ENCODE measurements at places on chromosomes 7 and 10.
A peak's percentile ranks its signal among the peaks of the same experiment; 100 is the strongest.

DNA sequence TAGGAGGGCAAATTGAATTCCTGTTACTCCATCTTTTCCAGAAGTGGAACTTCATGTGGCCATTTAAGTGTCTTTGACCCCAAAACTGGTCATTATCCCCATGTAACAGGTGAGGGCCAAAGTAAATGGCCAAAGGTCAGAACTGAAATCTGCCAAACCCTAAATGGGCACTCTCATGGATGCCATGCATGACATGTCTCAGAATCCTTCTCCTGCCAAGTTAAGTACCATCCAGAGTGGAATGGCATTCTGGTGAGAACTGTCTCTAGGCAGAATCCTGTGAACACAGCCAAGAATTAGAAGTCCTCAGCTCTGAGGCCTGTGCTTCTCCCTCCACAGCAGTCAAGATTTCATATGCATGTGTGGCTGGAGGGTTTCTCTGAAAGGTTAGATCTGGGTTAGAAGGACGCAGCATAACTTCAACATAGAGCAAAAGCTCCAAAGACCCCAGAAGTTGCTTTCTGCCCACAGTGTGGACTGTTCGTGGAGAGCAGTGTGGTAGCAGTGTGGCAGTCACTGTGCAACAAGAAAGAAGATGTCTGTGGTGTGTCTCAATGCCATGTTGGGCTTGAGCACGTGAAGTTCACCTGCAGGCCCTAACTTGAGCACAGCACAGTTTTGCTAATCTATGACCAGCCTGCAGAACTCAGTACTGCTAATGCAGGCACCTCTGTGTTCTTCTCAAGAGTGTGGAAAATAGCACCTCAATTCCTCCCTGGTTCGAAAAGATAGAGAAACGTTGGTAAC is 121.3 kb downstream of the ADCY1 start:
- no peak for DNase-seq

GRCh38 chr10:99975942-99976809 is 33.6 kb downstream of the DNMBP start:
- no peak for DNase-seq

DNA sequence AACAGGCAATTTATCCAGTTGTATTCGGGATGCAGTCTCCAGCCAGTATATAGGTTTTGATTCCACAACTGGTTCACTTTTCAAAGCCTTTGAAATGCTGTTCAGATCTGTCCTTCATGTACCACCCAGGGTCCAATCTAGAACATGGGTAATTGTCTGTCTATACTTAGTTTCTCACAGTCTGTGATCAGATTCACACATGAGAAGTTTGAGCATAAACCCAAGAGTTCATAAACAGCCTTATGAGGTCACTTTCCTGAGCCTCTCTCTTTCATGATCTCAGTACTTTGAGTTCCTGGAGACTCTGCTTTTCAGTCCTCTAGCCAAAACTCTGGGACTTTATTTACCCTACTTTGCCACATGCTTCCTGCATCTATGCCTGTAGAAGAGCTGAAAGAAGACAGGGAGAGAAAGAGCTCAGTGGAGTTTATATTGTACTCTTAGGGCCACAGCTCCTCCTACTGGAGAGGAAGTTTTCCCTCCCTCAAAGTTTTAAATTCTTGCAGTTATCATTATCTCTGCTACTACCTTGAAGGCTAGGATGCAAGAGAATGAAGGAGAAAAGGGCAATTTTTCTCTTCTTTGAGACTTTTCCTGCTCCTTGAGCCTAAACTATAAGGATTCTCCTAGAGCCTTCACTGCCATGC is 172.0 kb downstream of the ZEB1 start:
- DNase-seq = peak; percentile 12

- DNase-seq = no peak
These were observed 154.0 kb downstream of the CAMK1D start for GRCh38 chr10:12503311-12503710.

GRCh38 chr7:38660427-38661099 is 29.4 kb upstream of the AMPH start:
- DNase-seq = peak; percentile 15

- no peak for DNase-seq
These were observed 945 bp downstream of the ADD3 start for GRCh38 chr10:110008518-110009339.

DNA sequence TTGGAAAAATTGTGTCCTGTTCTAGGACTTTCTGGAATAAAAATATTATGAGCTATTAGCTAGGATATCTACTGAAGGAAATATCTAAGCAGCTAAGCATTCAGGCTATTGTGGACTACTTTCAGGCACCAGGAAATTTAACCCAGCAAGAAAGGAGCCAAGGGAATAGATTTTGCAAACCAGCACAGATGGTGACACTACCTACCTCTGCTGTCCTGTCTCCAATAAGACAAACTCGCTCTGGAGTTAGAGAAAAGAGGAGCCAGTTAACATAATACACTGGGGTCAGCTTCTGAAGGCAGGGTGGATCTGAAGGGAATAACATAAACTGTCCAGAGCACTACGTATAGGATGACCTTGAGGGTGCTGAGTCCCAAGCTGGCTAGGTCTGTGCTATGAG is 223.7 kb upstream of the PRSS58 start:
- DNase-seq = no peak

- no peak for DNase-seq
These were observed 1.5 kb upstream of the JAKMIP3 start for GRCh38 chr10:132064082-132064755.

GRCh38 chr7:77904252-77904651 is 105.7 kb downstream of the PHTF2 start:
- no peak for DNase-seq

DNA sequence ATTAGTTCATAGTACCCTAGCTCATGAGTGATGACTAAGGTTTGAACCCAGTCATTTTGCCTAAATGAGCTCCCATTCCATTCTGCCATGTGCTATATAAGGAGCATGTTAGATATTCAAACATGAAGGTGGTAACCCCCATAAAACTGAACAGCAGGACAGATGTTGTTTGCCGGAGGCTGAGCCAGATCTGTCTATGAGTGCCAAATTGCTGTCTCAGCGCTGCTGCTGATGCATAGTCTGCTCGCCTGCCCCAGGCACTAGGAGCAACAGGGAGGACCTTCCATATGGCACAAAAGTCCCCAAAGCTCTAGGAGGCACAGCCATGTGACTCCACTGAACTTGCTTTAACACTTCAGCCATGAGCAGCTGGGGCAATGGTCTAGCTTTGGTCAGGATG is 466.0 kb upstream of the GHITM start:
- DNase-seq = no peak

DNA sequence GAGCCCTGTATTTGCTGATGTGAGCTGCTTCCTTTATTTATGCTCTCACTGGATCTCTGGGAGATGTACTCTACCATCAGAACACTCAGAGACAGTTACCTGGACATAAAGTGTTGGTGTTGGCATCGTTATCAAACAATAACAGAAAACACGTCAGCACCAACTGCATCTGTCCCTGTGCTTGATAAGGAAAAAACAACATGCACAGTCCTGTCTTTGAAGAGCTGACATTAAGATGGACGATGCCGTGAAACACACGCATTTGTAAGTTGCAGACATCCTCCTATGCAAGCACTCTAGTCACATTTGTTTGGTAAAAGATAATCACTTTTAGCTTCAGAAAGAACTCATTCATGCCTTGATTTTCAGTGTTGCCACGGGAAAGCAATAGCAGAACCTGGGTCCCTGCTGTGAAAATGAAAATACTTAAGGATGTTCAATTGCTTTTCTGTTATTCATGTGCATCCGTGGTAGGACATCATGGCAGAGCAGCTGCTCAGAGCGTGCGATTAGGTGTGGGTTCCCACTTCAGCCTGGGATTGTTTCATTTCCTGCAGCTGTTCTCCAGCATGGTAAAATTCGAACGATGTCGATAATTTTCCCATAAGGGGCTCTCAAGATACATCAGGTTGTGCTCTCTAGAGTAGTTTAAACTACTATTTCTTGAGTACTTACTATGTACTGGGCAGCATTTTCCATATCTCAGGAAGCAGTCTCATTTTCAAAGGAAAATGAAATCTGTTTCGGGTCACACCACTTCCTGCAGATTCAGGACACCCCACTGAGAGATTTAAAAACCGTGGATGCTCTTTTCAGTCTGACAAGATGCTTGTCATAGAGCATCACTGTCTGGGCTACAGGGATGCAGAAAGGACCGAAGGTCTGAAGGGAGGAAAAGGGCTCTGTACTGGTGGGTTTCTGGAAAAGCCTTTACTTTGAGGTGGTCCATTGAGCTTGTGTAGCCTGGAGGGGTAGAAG is 248.7 kb downstream of the CAMK1D start:
- DNase-seq = no peak

DNA sequence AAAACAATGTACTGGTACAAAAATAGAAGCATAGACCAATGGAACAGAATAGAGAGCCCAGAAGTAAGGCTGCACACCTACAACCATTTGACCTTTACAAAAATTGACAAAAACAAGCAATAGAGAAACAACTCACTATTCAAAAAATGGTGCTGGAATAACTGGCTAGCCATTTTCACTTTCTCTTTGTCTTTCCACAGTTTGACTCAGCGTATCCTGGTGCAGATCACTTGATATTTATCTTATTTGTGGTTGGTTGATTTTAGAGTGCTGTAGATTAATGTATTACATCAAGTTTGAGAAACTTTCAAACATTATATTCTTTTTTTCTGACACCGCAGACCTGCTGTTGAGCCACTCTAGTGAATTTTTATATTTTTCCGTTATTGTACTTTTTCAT is 381.4 kb downstream of the DGKB start:
- DNase-seq = no peak

GRCh38 chr7:11742496-11742895 is 89.5 kb downstream of the THSD7A start:
- DNase-seq = no peak

DNA sequence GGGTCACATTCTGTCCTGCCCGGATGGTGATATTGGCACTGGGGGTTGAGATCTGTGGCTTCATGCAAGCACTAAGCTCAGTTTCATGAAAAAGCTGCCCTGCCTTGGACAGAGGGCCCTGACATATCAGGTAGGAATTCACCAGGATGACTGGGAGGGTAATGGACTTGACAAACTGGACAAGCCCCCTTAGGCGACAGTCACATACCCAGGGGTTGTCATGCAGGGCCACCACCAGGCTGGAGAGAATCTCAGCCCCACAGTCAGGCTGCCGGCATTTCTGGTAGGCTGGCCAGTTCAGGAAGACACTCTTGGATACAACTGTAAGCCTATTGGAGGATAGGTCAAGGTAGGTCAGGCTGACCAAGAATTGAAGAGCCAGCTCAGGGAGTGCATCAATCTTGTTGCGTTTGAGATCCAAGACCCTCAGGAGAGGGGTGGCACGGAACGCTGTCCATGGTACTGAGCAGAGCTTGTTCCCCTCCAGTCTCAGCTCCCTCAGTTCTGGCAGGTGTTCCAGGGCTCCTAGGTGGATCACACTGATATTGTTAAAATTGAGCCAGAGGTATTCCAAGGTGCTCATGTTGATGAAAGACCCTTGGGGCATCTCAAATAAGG is 824 bp downstream of the LRIT2 start:
- no peak for DNase-seq

- DNase-seq = no peak
These were observed 267.1 kb downstream of the ARL4A start for GRCh38 chr7:12954380-12955033.

DNA sequence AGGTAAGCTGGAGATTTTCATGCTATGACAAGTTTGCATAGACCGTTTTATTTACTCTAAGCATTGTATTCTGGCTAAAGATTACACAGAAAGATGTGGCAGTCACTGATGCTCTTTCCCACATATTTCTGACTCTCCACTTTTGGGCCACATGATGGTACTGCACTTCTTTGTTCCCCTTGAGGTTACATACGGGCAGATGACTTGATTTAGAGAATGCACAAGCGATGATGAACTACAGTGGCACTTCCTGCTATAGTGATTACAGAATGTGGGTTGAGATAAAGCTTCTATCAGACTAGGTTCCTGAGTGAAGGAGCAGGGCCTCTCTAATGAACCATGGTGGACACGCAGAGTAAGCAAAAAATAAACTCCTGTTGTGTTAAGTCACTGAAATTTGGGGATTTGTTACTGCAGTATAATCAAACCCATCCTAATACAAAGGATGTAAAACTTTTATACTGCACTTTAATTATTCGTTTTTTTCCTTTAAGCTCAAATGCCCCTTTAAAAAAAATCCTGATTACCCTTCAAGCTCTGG is 177.9 kb downstream of the TAX1BP1 start:
- DNase-seq = no peak

GRCh38 chr10:97498841-97499560 is at the start of gene UBTD1:
Gene UBTD1, plus strand, starts transcription at chr10:97498924. Its CDS starts 280 bp downstream, at chr10:97499204.
- no peak for DNase-seq

DNA sequence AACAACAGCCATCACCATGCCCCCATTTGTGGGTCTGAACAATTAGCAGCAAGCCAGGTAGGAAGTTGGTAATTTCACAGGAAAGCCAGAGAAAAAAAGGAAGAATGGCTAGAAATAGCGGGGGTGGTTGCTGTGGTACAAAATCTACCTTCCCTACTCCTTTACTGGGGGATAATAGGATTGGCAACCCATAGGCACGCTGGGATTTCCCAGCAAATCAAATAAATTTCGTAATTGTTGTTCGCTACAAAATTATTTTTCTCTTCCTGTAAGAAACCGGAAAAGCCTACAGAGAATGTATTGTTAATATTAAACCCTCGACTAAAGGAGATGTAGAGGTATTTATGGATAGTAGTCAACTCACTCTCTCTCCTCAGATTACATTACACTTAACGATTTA is 123.9 kb downstream of the DOCK4 start:
- DNase-seq = no peak

- no peak for DNase-seq
These were observed 34.1 kb downstream of the PTPRE start for GRCh38 chr10:127940866-127941640.

GRCh38 chr7:98138672-98139071 is 32.0 kb downstream of the LMTK2 start:
- DNase-seq = no peak

- DNase-seq = no peak
These were observed 96.0 kb downstream of the GPR85 start for GRCh38 chr7:112990624-112991023.

- no peak for DNase-seq
These were observed 46.4 kb upstream of the RSBN1L start for GRCh38 chr7:77649716-77650349.

GRCh38 chr7:35366167-35367155 is 112.6 kb upstream of the TBX20 start:
- no peak for DNase-seq

DNA sequence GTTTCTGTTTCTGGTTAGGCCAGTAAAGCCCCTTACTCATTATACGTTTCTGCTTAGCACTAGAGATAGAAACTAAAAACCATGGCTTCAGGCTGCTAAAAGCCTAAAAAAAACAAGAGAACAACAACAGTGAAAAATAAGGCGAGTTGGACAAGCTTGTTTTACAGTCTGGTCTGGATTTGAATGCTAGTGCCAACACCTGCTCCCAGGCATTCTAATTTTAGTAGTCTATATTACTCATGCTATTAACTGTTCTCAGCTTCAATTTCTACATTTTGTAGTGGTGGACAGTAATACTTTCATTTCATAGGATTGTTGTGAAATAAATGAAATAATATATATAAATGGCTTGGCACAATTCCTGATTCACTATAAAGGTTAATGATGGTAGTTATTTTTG is 108.5 kb downstream of the HBP1 start:
- no peak for DNase-seq

- DNase-seq = no peak
These were observed 65.4 kb downstream of the NPS start for GRCh38 chr10:127614484-127615017.

- no peak for DNase-seq
These were observed 49.8 kb downstream of the CNOT4 start for GRCh38 chr7:135459951-135460567.

- DNase-seq = no peak
These were observed 14.2 kb upstream of the ACTA2 start for GRCh38 chr10:88966797-88967196.

GRCh38 chr10:42999385-43000020 is 77.4 kb upstream of the RET start:
- no peak for DNase-seq

Data from GM12864 (cell line).